ENCODE measurements at places on chromosomes 1 and 21.

- no peak for DNase-seq
Observed at GRCh38 chr1:51415963-51416362, 85.6 kb upstream of the TTC39A start.

- no peak for DNase-seq
Observed at GRCh38 chr1:160702100-160702499, 9.5 kb downstream of the CD48 start.

DNA sequence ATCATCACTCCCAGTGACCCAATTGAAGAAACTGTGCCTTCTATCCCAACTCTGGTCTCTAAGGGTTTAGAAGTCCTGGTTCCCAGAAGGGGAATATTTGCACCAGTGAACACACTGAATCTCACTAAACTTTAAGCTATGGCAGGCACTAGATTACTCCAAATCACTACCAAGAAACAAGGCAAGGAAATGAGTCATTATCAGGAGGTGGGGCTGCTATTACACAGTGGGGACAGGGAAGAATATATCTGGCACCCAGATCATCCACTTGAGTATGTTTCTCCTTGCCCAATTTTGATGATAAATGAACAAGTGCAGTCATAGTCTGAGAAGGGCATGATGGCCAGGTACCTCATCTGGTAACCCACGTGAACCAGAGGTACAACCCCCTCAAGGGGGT lies 7.0 kb downstream of the MRPL9 start:
- DNase-seq, result no peak

DNA sequence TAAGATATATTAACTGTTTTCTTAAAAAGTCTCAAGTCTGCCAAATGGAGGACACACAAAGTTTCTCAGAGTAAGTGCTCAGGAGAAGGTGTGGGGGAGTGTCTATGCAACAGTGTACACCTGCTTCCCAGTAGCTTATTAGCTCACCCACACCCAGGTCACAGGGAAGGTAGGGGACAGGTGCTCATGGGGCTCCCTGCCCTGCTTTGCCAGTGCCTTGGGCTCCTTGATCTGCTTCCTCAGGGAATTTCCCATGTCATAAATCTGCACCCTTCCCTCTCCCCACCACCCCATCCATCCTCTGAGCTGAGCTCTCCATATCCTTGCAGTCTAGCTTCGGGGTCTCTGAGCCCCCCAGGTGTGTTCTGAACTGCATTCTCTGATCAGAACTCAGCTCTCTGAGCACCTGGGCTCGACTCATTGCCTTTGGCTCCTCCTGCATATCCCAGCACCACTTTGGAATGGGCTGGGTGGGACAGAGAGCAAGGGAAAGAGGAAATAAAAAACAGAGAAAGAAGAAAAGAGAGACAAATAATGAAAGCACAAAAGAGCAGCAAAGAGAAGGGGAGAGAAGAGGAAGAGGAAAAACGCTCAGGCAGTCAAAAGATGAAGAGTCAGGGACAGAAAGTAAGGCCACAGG lies 87.0 kb upstream of the ATP1B1 start:
- DNase-seq, result no peak
